Globus pallidus (tissue), 1 donor: ENCODE measurements at places on chromosomes 1 and 21.

DNA sequence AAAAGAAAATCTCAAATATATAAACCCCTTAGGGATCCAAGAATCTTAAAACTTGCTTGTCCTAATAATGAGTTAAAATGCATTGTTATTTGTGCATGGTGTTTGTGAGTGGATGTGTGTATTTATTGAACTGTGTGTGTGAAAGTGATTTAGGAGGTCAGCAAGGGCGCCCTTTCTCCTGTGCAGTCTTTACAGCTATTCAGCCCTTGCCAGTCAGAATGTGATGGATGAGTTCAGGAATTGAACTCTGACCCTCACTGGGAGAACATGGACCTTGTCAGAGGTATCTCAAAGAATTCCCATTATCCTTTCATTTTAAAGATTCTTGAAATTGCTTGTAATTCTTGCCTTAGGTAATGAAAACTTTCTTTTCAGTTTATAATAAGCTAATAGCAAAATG lies 493.0 kb upstream of the ADGRL4 start:
- no peak for DNase-seq

- no peak for DNase-seq
Observed at GRCh38 chr1:57616921-57617320, 193.1 kb upstream of the DAB1 start.

DNA sequence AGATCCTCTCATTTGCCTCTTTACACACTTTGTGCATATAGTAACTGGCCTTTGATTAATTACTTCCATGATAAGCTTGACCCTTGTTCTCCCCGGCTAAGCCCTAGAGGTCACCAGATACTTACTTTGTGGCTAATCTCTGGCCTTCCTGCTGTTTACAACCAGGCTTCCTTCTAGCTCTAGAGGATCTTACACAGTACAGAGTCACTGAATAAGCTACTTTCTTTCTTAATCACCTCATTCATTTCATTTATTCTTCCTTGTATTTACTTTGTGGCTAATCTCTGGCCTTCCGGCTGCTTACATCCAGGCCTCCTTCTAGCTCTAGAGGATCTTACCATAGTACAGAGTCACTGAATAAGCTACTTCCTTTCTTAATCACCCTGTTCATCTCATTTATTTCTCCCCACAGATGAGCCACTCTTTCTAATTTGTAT lies 144.3 kb upstream of the C1orf21 start:
- DNase-seq: no peak

- DNase-seq: peak; percentile 44
Observed at GRCh38 chr1:36342426-36343185, 19.2 kb upstream of the EVA1B start.

DNA sequence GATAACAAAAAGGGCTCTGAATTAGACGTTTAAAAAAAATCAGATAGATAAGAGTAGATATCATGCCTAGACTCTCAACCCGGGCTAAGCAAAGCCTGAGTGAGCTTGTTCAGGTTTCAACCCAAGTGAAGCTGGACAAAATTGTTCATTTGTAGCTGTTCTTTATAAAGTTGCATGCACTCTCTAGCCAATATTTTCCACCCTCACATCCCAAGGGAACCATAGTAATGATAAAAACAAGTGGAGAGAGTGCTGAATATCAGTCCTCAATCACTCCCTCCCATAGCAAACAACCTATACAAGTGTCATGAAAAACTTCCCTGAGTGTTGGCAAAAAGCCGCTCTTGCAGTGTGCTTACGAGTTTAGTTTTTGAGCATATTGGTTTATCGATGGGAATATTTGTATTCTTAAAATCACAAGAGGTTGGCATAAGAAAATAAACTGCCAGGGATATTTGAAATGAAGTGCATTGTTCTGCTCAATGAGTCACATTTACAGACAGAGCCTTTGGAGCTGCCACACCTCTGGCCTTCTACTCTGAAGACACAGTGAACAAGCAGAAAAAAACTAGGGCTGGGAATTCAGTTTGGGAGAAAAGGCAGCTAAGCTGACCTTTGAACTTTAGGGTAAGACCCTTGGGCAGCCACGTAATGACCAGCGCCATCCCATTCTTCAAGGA lies 2.2 kb upstream of the CLCA2 start:
- no peak for DNase-seq

DNA sequence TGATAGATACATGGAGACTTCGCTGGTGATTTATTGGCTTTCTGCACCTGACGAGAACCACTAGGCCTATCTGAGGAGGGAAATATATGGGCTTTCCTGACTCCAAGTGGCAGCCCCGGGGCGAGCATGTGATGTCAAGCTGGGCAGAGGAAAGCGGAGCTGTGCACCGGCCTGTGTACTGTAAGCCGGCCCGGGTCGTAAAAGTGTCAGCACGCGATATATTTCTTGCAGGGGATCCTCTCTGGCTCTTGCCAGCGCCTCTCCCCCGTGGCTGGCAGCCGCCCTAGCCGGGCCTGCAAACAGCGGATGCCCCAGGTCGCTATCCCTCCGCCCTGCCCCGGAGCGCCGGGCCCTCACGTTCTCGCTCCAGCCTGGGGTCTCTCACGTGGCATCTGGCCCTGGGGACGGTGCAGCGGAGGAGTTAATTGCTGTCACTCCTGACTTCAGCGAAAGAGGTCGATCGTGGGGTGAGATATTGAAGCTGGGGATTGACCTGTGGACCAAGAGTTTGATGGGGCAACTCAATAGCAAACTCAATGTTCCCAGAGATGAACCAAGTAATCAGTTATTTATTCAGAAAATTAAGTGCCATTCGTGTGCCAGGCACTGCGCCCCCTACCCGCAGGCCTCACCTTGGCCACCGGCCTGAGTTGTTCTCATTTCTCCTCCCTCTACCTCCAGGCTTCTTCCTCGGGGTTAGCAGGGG lies 41.0 kb upstream of the HAO2 start:
- peak; percentile 3 for DNase-seq

DNA sequence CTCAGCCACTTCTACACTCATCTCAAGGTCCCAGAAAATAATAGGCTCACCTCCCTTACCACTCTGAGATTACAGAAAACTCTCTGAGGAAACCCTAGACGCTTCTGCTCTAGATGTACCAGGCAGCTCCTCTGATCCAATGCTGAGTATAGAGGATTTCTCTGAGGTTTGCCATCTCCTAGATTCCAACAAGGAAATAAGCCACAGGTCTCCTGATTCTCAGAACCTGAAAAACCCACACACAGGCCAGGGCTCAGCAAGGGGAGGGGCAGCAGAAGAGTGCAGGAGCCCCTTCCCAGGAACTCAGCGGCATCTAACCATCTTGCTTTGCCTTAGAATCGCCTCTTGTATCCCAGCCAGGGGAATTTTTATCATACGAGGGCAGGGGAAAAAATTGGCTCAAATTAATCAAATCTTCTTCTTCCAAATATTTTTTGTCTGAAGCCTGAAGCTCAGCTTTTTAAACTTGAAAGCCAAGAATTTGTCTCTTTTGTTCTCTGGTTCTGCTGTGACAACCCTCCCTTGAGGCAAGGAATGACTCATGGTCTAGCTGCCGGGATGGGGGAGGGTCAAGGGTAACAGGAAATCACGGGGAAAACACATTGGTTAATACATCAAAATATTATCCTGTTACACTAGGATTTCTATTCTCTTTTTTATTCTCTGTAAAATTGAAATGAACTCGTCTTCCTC lies 30.8 kb downstream of the GORAB start:
- DNase-seq: peak; percentile 7

DNA sequence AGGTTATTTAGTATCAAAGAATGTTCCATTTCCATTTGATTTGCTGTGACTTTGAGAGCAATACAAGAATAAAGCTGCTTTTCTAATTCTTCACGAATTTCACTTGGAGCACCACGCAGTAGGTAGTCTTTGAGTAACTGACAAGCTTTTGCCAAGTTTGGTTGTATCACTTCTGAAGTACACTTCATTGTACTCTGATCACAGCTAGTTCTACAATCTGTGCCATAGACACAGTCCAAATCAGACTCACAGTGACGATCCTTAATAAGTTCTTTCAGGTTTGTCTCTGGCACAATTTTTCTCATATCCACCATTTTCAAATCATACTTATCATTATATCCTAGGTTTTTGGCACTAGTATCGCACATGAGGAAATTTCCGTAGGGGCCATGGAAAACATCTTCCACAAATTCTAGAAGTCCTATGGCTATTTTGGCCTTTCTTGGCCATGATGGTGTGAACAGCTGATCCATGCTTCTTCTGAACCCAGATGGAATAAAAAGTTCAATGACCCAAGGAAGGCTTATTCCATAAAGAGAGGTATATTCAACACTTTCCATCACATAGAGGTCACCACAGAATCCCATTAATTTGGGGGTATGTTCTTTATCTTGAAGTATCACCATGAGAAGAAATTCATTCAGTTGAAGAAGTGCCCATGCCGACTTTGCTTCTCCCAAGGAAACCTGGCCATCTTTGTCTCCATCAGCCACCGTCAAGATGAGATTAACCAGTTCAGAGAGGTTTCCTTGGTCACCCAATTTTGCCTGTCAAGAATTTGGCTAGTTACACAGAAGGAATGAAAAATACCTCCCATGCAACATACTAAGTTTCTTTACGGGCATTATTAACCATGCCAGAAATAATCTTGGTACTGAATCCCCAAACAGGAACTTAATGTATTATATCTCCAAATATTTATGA lies 11.9 kb downstream of the RPL5 start:
- no peak for DNase-seq

DNA sequence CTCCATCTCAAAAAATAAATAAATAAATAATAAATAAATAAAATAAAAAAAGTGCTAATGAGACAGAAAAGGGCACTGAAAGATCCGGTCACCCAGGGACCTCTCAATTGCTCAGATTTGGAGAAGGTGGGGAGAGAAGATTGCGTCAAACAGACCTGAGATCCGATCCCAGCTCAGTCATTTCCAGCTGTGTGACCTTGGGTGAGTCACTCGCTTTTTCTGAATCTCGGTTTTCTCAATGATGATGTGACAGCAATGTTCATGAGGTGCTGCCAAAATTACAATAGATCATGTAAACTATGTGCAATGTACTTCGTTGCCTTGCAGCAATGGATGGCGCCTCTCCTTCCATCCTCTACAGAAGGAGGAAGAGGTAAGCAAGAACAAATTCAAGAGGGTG lies 11.1 kb upstream of the MEF2D start:
- no peak for DNase-seq

DNA sequence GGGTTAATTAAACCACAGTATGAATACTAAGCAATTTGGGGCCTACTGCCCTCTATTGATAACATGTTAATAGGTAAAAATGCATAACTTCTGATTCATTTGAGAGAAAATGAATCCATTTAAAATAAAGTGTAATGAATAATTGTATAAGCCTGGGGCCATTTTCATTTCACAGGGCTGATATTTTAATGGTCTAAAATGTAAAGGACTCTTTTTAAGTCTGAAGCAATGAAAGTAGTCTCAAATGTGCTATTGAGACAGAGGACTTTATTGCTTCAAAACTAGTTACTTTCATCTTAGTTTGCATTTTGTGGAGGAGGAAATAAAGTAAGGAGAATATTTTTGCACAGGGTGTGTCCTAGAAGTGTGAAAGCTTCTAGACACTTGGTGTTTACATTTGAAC lies 155.4 kb downstream of the TLR5 start:
- DNase-seq: no peak

DNA sequence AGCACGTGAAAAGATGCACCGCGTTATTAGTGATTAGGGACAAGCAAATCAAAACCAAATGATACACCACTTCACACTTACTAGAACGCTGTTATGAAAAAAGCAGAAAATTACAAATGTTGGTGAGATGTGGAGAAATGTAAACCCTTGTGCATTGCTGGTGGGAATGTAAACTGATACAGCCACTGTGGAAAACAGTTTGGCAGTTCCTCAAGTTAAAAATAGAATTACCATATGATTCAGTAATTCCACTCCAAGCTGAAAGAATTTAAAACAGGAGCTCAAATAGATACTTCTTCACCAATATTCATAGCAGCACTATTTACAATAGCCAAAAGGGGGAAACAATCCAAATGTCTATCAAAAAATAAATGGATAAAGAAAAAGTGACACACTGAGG lies 10.3 kb upstream of the EVI5 start:
- no peak for DNase-seq
